ENCODE measurements at places on chromosomes 3 and 15.
A peak's percentile ranks its signal among the peaks of the same experiment; 100 is the strongest.

- no peak for DNase-seq
Observed at GRCh38 chr3:146712806-146713205, 107.7 kb upstream of the PLSCR5 start.

- DNase-seq, result no peak
Observed at GRCh38 chr3:34263101-34263621, 464.7 kb downstream of the PDCD6IP start.

GRCh38 chr3:140277886-140278285, 342.9 kb downstream of the CLSTN2 start:
- DNase-seq, result no peak

DNA sequence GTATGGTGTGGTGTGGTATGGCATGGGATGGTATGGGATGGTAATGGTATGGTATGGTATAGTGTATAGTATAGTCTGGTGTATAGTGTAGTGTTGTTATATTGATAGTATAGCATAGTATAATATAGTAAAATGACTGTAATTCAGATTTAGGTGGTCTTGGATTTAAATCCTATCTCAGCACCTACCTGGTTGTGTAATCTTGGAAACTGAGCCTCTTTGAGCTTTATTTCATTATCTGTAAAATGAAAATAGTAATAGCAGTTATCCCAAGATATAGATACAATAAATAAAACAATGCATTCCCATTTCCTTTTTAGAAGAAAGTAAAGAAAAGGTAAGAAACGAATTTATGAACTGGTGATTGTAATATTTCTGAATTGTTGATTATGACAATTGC, 27.5 kb upstream of the MEF2A start:
- no peak for DNase-seq

DNA sequence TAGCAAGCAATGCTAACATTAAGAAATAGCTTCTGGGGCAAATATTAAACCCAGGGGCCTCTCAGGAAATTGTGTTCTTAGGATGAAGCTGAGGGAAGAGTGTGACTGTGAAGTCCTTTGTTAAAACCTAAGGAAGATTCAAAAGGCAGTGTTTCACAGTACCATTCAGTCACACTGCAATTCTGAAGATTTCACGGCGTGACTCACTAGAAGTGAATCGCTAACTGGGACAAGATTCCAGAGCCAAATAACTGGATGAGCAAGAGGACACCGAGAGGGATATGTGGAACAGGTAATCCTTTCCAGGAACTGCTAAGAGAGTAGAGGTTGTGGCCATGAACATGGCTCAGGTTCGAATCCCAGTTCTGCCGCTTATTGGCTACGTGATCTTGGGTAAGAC, 61.8 kb upstream of the SMAD3 start:
- no peak for DNase-seq

DNA sequence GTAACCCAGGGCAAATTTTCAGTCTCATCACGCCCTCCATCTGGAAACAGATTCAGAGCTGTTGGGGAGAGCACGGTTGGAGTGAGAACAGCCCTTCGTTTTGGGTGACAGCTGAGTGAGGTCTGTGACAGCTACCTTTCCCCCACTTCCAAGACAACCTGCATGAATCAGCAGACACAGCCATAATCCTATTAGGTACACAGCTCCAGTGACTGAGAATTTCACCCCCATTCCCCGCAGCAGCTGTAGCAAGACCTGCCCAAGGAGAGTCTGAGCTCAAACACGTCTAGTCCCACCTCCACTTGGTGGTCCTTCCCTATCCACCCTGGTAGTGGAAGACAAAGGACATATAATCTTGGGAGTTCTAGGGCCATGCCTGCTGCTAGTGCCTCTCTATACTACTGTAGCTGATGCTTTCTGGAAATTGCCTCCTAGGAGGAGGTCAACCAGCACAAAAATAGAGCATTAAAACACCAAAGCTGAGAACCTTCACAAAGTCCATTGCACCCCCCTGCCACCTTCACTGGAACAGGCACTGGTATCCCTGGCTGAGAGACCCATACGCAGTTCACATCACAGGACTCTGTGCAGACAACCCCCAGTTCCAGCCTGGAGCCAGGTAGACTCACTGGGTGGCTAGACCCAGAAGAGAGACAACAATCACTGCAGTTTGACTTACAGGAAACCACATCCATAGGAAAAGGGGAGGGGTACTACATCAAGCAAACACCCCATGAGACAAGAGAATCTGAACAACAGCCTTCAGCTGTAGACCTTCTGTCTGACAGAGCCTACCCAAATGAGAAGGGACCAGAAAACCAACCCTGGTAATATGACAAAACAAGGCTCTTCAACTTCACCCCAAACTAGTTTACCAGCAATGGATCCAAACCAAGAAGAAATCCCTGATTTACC, 448.6 kb upstream of the CBLB start:
- no peak for DNase-seq

- DNase-seq, result no peak
Observed at GRCh38 chr15:32641517-32642059, at the start of gene SCG5. TSS of gene SCG5 (plus strand) at chr15:32641710. CDS start at chr15:32643593, 1,883 bp downstream.

GRCh38 chr15:62248277-62248984, 83.3 kb upstream of the C2CD4B start:
- no peak for DNase-seq

- peak; percentile 70 for DNase-seq
Observed at GRCh38 chr15:62874959-62875625, 167.5 kb upstream of the TPM1 start.

DNA sequence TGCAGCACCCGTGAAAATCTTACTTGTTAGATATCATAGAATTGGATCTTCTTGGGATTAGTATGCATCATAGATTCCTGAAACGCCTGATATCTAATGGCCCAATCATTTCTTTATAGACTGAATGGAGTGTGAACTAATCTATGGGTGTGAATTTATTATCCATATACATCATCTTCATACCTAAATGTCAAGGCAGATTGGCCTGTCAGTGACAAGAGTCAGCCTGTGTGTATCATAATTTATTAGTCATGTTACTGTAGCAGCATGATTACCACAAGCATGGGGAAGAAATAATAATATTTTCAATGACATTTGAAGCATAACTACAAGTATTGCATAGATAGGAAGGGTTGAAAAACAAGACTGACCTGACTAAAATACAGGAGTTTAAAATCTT, 235.8 kb downstream of the RAP2B start:
- no peak for DNase-seq

GRCh38 chr3:124397088-124397487, 333.2 kb upstream of the UMPS start:
- DNase-seq, result no peak

- no peak for DNase-seq
Observed at GRCh38 chr15:87704276-87704675, 552.3 kb downstream of the NTRK3 start.

DNA sequence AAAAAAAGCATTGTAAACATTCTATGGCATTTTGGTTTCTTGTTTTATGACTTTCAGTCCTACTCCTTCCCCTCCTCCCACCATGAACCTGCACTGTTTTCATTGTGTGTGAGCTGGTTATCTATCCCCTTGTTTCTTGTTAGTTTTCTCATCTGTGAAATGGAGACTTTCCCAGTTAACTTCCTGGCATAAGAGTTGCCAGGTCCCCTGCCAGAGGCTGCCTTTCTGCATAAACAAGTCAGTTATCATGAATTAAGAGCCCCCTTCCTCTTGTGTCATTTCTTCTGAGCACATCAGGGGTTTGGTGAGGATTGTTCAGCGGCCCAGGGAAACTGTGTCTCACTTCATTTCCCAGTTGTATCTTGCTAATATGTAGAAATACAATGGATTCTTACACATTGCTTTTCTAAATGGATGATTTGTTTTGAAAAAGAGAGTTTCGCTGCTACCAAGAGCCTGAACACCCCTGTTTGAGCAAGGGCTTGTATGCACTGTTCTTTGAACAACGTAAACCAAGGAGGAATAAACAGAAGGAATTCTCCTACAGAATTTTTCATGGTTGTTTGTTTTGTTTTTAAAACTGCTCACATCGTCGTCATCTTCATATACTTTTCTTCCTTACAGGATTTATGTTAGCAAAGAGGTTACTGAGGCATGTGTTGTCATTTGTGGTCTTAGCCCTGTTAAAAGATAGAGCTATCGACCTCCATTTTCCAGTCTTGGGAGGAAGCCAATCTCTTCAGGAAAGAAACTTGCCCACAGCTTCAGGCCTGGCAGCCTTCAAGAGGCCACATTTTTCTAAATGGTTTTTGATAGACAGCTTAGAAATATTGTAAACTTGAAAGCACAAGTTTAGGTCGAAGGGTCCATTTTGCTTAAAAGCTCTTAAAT, 144.6 kb upstream of the IL12A start:
- no peak for DNase-seq

DNA sequence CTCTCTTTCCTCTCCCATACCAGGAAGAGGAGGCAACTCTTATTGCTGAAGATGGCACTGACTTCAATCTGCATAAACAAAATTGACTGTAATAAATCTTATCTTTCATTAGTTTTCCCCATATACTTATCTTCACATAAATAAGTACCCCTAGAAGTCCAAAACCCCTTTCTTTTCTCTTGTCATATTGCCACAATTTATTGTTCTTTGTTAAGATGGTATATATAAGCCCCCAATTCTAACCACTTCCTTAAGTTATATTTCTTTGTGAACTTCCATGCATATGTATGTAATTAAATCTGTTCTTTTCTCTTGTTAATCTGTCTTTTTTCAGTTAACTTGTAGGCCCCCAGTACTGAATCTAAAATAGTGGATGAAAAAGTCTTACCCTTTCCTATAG, 68.8 kb downstream of the TNIK start:
- no peak for DNase-seq

DNA sequence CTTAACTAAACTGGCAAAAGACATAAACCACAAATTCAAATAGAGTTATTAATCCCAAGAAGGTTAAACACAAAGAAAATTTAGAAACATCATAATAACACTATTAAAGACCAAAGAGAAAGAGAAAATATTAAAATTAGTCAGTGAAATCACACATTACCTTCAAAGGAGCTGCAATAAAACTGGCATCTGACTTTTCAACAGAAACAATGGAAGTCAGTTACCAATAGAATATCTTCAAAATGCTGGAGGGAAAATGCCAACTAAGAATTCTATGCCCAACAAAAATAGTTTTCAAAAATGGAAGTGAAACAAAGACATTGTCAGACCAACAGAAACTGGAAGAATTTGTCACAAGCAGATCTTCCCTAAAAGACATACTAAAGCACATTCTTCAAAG, 68.7 kb upstream of the RNF7 start:
- no peak for DNase-seq

- no peak for DNase-seq
Observed at GRCh38 chr3:44105571-44105970, 136.1 kb upstream of the TOPAZ1 start.

- no peak for DNase-seq
Observed at GRCh38 chr3:16452261-16452660, 61.2 kb downstream of the RFTN1 start.

Measured in hepatic stellate cell (primary cell).